Stimulated activated CD4-positive, alpha-beta T cell treated with anti-CD3 and anti-CD28 coated beads, Interleukin-15, amount 100 ng/mL, for 1 hour (primary cell): ENCODE measurements at places on chromosomes 2 and 18.

GRCh38 chr2:173999272-173999671 lies 34.1 kb upstream of the SP3 start:
- DNase-seq: no peak

DNA sequence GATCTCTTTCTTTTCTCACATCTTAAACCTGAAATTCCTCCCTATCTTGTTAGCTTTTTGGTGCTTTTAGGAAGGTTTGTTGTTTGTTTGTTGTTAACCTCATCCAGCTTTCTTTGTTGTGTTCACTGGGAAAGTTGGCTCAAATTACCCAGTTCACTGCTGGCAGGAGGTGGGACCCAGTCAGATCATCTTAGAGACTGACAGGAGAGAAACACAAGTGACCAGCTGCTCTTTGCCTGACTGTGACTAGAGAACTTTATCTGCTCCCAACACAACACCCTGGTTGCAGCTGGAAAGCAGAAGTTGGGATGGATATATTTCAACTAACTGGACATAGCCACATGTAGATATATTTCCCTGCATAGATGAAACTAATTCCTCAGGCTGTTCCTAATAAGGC lies 10.0 kb downstream of the MAPK4 start:
- no peak for DNase-seq

DNA sequence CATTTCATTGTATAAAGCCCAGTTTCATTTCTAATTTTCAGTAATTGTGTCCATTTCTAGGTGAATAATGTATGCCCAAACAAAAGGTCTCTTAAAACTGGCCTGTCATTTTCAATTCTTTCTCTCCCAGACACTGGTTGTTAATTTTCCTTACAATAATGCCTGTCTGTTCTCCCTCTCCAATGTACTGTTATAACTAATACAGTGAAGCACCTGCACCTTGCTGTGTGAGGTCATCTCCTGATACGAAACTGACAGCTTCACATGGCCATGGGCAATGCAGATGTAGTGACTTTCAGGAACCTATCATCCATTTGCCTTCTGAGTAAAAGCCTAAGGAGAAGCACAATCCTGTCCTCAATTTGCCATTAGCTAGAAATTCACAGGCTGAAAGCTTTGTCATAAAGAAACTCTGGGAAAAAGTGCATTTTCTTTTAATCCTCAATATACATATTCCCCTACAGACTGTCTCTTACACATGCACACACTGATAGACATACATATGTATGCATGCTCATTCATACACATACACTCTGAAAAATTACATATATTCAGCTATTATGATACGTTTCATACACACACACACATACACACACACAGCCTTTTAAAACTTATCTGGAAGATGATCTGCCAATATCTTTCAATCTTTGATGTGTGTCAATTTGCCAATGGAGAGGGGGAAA lies 1030.3 kb downstream of the TDRD15 start:
- no peak for DNase-seq

DNA sequence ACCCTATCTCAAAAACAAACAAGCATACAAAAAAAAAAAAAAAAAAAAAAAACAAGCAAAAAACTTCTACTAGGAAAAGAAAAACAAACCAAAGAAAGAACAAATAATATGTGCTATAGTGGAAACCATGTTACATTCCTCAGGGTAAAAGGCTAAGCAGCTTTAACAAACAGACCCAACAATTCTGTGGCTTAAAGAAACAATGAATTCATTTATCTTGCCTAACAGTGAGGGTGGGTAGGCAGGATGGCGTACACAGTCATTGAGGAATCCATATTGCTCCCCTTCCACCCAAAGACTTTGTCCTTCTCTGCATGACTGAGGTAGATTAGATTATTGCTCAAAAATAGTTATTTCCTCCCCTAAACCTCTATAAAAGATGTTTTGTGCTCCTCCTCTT lies 63.1 kb upstream of the ITGA6 start:
- no peak for DNase-seq

GRCh38 chr2:44004735-44005602 lies 9.2 kb upstream of the LRPPRC start:
- DNase-seq: no peak

DNA sequence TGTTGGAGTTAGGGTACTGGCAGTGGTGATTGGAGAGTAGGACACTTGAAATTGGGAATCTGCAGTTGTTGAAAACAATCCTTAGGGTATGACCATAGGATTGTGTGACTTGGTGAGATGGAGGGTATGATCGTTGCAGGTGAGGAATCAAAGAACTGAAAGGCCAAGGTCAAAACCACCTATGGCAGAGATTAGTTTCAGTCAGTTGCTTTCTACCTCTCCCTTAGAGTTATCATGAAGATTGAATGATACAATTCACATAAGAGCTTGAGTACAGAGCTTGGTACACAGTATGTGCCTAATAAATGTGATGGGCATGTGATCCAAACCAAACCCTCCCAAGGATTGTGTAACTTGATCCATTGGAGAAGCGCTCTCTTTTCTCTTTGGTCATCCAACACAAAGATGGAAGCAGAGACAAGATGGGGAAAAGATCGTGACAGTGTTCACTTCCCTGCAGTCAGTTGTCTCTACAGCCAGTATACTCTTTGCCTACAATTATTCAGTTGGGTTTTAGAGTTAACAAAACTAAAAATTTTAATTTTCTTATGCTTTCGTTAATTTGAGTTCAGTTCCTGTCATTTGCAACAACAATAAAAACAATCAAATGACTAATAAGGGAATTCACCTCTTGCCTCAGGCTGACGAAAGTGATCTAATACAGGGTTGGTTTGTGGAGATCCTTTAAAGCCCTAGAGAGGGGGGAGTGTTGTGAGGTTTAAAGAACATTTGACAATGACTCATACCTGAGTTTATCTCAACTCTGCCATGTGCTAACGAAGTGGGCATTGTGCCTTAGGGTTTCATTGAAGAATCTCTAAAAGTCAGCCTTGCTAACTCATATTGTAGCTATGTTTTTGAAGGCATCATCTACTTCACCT lies 14.8 kb upstream of the SMAD2 start:
- no peak for DNase-seq

DNA sequence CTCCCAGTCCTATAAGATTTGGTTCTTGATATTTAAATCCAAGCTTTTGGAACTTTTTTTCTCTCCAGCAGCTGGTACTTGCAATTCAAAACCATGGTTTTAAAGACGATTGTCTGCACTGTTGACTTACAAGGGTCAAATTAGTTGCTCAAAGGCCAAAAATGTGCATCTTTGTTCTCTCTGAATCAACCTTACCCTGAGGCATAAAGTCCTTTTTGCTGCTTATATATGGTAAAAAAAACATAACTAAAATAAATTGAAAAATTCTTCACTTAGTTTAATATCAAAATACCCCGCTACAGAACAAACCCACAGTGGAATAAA lies 592.7 kb downstream of the XIRP2 start:
- no peak for DNase-seq

DNA sequence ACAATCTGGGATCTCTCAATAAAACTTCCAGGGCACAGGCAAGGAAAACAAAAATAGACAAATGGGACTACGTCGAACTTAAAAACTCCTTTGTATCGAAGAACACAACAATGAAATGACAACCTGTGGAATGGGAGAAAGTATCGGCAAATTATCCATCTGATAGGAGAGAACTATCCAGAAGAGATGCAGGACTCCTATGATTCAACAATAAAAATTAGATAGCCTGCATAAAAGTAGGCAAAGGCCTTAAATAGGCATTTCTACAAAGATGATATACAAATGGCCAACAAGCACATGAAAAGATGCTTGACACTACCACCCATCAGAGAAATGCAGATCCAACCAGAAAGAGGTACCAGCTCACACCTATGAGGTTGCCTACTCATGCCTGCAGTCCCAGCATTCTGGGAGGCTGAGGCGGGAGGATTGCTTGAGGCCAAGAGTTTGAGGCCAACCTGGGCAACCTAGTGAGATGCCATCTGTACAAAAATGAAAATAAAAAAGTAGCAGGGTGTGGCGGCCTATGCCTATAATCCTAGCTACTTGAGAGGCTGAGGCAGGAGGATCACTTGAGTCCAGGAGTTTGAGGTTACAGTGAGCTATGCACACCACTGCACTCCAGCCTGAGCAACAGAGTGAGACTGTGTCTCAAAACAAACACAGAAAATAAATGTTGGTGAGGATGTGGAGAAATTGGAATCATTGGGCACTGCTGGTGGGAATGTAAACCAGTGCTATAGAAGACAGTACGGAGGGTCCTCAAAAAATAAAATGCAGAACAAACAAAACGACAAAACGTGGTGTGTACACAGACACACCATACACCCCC lies 21.6 kb downstream of the TWIST2 start:
- DNase-seq: no peak

DNA sequence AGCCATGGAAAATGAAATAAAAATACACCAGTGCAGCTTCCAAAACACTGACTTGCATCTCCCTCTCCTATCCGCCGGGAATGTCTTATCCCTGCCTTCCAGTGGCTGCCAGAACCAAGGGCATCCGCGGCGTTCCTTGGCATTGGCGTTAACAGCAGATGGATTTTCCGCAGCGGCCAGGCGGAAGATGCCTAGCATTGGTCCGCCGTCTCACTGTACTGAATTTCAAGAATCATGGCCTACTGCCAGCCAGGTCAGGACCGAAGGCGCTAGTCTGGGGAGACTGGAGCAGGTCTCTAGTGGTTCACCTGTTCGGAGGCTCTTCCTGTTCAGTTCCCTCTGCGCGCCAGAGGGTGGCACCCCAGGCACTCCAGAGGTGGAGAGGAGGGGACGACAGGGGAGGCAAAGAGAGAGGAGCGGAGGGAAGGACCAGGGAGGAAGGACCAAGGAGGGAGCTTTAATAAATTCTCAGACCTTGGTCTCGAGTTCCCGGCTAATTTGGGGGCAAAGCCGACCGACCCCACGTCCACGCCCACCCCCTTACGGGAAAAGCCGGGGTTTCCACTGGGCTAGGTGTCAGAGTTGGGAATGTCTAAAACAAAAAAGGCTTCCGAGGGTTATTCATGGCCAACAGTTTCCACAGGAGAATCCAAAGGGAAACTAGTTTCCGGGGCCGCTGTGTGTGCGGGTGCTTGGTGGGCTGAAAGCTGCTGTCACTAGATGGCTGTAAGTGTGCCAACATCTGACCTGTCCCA lies 3.7 kb upstream of the BCL2L11 start:
- DNase-seq: peak; percentile 47

GRCh38 chr2:231632559-231633142 lies 40.0 kb downstream of the TEX44 start:
- DNase-seq: no peak

GRCh38 chr2:32849456-32850194 lies 97.1 kb upstream of the LTBP1 start:
- DNase-seq: no peak

- no peak for DNase-seq
These were observed 82.4 kb downstream of the AGPS start for GRCh38 chr2:177474998-177475397.

DNA sequence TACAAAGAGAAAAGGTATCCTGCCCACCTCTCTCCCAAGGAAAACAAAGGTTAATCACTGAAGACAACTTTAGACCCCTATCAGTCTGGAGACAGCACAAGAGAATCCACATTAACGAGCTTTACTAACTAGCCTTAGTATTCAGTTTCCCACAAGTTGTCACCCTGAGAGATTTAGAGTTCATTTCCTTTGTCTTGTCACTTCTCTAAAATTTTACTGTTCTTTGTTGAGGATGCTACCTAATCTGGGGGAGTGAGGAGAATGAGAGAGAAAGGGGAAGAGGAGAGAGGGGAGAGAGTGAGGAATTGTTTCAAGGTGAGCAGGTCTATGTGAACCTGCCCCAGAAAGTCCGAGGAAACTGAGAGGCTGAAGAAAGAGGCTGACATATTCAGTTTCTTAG lies 28.4 kb downstream of the C2orf76 start:
- no peak for DNase-seq

- no peak for DNase-seq
These were observed 101.0 kb upstream of the CTDP1 start for GRCh38 chr18:79578396-79579260.

GRCh38 chr18:10682368-10682714 lies 156.5 kb downstream of the NAPG start:
- no peak for DNase-seq

DNA sequence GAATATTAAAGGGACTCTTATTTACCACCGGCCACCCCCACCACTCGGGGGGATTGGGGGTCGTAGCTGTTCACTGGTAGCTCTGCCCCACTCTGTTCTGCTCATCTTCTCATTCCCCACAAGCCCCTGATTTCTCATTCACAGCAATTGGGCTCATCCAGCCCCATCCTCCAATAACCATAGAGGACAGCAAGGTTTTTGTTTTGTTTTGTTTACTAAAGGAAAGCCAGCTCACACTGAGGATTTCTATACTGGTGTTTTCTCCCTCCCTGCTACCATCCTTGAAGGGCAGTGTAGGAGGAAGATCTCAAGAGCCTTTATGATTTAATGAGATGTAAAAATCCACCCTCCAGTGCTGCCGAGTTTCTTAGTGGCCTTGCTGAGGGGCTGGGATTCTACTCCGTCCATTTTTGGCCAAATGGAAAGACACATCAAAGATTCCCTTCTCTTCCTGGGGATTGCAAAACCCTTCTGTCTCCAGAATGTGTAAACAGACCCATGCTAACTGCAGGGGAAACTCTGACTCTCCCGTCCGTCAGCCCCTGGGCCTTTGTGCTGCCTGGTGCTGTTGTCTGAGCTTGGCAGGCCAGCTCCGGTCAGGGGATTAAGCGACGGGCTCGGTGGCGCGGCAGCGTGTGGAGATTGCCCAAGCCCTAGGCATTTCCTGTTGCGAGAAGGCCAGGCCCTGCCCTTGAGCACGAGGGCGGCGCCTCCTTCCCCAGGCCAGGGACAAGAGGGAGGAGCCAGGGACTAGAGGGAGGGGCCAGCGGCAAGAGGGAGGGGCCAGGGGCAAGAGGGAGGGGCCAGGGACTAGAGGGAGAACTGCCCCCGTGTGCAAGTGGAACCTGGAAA lies 165.0 kb downstream of the ANTXR1 start:
- DNase-seq: no peak

DNA sequence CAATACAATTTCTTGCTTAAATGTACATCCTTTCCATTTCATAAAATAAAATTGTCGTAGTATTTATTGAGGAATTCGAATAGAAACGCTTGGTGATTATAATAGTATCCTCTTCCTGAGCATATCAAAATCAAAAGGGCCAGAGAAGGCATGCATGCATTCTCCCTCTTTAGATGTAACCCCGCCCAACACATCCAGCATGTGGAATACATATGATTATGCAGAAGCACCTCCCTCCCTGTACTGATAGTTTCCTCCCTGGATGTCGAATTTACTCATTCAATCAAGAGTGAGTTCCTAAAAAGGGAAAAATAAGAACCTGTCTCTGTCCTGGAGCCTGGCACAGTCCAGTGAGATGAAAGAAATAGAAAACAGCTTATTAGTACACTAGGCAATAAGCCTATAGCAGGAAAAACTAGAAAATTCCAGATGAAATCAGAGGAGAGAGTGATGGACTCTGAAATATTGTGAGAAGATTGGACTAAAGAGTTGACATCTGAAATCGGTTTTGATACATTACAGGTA lies 262.9 kb downstream of the RDH14 start:
- DNase-seq: no peak

- no peak for DNase-seq
These were observed 76.5 kb upstream of the B3GNT2 start for GRCh38 chr2:62119311-62119974.
